ENCODE measurements at places on chromosomes 6 and 20.
A peak's percentile ranks its signal among the peaks of the same experiment; 100 is the strongest.

DNA sequence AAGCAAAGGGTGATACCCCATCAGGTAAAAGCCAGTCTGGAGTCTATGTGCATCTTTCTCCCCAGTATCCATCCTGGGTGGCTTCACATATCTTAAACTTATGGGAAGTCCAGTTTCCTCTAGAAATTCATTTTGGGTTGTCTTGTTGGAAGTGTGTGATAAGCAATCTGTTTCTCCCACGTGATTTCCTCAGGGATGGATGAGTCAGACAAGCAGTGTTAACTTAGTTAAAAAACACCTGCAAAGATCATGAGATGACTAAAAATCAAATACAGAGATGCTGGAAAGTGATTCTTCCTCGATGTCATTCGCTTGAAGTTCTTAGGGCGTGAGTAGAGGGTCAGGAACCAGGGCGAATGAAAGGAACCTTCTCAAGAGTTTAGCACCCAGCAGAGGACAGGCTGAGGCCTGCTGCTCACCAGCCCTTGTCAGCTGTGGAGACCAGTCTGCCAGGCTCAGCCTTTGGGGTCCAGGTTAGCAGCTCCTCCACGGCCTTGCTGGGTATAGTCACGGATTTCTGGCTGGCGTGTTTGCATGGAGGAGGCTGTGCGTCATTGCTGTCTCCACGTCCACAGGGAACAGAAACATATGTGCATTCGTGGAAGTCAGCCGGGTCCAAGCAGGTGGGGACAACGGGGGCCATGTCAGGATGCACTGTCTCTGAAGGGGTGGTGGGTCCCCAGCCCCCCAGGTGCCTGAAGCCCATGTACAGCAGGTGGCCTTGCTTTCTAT is 2.8 kb upstream of the PNPLA1 start:
- no peak for DNase-seq

- no peak for DNase-seq
These were observed 6.1 kb downstream of the TRIM10 start for GRCh38 chr6:30154709-30155519.

- DNase-seq: peak; percentile 11
These were observed 71.8 kb upstream of the CENPW start for GRCh38 chr6:126268092-126268491.

DNA sequence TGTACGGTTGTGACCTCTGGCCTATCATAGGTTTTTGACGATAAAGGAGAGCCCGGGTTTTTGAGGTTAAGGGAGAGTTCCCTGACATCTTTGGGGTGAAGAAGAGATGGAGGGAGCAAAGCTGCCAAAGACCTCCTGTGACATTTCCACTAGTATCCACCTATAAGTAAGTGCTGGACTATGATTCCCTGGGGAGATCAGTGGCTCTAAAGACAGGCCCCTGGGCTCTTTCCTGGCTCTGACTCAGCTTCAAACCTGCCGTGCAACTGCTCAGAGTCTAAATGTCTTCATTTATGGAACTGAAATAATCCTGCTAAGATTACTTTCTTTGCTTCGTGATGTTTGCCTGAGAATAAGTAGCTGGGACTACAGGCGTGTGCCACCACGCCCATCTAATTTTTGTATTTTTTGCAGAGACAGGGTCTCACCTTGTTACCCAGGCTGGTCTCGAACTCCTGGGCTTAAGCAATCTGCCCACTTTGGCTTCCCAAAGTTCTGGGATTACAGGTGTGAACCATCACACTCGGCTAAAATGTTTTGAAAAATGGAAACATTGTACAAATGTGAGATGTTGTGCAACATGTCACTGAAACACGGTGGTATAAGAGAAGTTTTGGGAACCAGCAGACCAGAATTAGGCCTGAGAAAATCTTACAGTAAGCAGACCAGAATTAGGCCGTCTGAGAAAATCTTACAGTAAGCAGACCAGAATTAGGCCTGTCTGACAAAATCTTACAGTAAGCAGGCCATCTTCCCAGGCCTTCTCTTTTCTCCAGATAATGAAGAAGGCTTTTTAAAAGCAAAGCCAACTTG is 1.1 kb upstream of the PAQR8 start:
- DNase-seq: no peak

GRCh38 chr6:144156991-144157390 is 6.7 kb downstream of the STX11 start:
- no peak for DNase-seq

- no peak for DNase-seq
These were observed 310.6 kb downstream of the PRKN start for GRCh38 chr6:162416831-162417537.

DNA sequence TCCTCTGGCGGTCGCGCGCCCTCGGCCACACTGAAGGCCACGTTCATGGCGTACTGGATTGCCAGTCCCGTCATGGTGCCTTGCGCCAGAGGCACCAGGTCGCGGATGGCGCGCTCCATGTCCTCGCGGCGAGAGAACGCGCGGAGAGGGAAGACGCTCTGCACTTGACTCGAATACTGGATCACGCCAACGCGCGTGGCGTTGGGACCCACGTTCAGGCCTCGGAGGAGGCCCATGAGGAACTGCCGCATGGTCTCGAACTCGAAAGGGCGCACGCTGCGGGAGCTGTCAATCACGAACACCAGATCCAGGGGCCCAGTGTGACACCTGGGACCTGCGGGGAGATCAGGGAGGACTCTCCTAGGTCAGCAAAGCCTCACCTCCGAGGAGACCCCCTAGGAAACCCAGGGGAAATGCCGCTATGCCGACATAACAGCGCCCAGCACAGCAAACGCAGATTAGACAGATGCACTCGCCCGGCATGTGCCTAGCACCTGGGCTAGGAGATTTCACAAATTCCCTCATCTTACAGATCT is 2.1 kb upstream of the RBPJL start:
- no peak for DNase-seq

GRCh38 chr6:26597821-26598220 is 1.1 kb downstream of the ABT1 start:
- peak; percentile 44 for DNase-seq

- DNase-seq: no peak
These were observed 48.9 kb upstream of the SNAP25 start for GRCh38 chr20:10169752-10170151.

DNA sequence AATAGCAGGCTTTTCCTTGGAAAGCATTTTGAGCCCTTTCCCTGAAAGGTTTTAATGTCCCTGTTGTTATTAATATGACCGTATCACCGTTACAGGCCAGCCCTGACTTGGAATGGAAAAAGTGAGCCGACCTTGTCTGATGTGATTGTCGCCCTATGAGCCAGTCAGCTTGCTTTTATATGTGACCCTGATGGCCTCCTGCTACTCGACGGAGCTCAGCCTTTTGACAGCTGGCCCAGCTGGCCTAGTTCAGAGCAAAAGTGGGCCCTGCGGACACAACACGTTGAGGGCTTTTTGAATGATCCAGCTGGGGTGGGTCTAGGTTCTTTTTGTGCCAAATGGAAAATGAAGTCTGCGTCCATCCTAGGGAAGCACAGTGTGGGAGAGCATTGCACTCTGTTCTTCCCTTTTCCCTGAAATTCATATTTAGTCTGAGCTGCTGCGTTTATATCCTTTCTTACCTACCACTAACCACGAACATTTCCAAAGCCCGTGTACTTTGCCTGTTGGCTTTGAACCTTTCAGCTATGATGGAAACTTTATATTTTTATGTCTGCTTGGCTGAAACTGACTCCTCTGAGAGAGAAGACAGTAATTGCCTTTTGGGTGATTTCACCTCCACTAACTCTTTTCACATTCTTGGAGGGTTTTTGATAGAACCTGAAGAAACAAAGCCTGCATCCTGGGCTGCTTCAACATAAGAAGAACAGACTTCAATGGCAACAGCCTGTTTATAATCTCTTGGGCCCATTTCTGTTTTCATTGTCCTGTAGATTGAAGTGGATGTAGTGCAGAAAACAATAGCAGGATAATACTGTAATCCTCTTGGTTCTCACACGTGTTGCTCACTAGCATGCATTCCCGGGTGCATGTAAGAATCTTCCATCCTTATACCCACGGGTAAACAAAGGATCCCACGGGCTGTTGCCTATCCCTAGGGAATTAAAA is 121.8 kb upstream of the HDGFL1 start:
- DNase-seq: no peak

DNA sequence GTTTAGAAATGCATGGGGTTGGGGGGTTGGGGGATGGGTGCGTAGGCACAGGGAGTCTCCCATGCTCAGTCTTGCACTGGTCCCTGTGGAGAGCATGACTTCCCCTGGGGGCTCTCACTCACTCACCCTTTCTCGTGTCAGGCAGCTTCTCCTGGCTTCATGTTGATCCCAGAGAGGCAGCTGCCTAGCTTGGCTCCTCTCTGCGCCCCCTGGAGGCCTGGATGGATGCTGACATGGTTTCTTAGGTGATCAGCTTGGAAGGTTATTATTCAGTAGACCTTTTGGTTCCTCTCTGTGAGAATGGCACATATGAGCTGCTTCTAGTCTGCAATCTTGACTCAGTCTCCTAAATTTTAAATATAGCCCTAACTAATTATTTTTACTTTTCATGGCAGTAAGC is 109.3 kb upstream of the FAM83B start:
- peak; percentile 9 for DNase-seq

DNA sequence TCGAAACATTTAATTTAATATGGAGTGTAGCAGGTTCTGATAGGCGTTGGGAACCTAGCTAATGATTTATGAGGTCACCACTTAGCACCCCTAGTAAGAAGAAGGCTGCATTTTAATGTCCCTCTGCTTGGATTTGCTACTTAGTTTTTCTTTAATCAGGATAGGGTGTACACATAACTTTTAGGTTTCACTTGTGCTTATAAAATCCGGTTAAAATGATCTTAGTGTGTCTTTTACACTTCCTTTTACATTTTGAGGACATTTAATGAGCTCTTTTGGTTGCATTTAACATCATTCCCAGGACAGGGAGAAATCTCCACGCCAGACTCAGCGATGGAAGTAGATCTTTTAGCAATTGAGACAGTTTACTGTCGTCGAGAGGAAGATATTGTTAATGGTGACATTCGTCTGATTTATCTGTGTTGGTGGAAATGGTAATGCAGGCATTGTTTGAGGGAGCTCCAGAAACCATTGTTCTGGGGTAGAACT is 5.6 kb downstream of the TFAP2A start:
- no peak for DNase-seq

DNA sequence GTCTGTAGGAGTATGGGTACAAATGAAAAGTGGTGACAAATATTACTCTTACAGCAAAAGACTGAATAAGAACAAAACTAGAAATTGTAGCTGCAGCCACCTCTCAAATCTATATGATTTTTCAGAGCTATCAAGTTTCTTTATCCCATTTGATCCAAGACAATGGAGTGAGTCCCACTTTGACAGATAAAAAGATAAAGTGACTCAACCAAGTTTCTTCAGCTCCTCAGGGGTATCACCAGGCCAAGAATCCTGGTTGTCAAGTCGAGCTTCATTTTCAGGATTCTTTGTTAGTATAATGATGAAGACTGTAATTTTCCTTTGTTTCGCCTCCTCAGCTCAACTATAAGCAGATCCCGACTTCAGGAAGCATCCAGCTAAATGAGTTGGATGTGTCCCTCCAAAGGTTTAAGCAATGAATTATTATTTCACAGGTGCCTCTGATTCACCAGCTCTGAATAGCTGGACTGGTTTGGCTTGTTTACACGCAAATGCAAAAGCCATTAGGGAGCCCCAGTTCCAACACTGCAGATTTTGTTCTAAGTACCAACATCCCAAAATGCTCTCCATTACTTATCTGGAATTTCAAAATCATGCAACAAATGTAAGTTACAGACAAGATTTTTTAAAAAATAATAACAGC is 238.9 kb downstream of the MAFB start:
- DNase-seq: no peak

- no peak for DNase-seq
These were observed 2.6 kb upstream of the PACSIN1 start for GRCh38 chr6:34463299-34463698.

DNA sequence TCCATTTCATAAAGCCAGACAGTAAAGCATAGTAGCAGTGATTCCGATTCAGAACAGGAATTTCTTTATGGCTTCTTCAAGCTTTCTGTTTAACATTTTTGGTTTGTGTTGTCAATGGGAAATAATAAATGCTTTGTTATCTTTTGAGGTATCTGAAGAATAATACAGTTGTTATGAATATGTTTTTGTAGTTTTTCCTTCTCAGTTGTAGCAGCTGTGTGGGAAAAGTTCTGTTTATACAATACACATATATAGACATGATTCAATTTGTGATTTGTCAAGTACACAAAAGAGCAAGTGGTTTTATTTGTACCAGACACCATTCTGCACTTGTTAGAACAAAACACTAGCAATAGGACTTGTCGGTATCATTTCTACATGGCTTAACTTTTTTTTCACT is 96.6 kb downstream of the CDYL start:
- DNase-seq: no peak

GRCh38 chr6:113208726-113209125 is 648.4 kb upstream of the MARCKS start:
- DNase-seq: no peak

DNA sequence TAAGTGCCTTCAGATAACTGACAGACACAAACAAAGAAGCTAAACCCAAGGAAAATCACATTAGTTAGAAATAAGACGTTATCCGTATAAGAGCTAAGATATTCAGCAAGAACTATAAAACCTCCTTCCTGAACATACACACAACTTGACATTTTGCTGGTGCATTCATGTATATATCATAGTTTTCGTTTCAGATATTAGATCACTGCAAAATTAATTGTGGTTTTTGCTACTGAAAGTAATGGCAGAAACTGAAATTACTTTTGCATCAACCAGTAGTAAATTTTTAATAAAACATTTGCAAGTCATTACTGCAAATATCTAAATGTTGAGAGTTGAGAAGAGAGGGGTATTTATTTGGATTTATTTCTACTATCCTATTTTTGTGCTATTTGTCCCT is 26.1 kb upstream of the KCNQ5 start:
- DNase-seq: no peak

GRCh38 chr6:31462964-31463870 is 34.7 kb upstream of the MICB start:
- peak; percentile 71 for DNase-seq

GRCh38 chr6:38364127-38364526 is 275.6 kb downstream of the BTBD9 start:
- no peak for DNase-seq

DNA sequence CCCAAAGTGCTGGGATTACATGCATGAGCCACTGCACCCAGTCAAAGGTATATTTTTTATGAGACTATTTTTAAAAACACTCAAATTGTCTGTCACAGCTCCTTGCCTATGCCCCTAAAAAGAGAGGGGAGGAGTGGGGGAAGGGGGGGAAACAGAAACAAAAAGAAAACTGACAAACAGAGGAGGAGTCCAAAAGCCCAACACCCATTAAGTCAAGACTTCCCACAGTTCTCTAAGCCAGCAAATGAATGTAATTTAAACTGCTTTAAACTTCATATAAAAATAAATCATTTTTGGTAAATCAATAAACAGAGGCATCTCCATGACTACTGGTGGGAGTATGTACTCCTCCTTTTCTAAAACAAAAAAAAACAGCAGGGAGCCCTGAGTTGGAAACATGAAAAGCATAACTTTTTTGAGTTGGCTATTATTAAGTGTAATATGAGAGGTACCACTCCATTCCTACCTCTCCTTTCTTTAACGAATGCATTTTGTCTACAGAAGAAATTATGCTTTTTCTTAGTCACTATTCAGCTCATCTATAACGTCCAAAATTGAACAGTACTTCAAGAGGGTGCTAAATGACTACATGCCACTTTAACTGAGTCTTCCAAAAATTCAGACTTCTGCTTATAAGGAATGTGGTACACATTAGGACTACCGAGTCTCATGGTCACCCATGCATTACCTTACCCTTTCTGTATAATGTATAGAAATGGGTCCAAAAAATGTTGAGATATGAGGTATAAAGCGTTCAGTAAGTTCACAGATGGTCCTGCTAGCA is 119.0 kb upstream of the PRSS16 start:
- DNase-seq: no peak

- DNase-seq: no peak
These were observed 57.0 kb downstream of the UBE3D start for GRCh38 chr6:83008626-83009025.

- no peak for DNase-seq
These were observed 119.4 kb upstream of the TSHZ2 start for GRCh38 chr20:52852714-52853113.
